ENCODE measurements at places on chromosomes 5 and 9.

DNA sequence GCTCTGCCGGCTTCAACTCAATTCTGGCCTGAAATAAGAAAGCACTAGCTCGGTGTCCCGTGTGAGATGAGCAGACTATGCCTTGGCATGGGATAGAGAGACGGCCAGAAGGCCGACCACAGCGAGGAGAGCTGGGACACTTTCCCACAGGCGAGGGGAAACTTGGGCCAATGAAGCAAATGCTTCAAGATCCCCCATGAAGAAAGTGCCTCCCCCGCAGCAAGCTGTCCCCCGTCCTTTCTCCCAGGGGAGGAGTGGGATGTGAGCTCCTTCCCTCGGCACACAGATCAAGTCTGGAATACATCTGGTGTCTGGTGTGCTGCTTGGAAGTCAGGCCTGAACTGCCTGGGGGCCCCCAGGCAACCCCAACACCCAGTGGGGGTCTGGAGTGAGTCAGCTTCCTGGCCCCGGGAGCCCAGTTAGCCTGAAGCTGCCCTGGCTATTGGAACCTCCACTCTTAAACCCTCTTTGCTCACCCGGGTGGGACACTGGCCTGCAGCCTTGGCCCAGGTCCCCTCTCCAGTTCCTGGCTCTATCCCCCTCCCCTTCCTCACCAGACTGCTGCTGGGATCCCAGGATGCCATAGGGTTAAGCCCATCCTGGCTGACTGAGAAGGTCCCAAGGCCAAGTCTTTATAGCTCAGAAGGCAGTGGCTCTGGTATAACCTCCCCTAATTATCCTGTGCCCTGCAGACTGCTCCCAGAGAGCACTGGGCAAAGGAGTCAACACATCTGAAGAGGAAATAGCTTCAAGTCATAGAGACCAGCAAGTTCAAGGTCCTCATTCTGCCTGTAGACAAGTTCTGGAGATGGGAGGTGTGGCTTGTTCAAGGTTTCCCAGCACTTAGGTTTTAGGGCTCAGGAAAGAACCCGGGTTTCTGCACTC, 205.3 kb downstream of the TTLL11 start:
- DNase-seq, result no peak

GRCh38 chr5:53974021-53974420, 336.4 kb downstream of the ARL15 start:
- no peak for DNase-seq

DNA sequence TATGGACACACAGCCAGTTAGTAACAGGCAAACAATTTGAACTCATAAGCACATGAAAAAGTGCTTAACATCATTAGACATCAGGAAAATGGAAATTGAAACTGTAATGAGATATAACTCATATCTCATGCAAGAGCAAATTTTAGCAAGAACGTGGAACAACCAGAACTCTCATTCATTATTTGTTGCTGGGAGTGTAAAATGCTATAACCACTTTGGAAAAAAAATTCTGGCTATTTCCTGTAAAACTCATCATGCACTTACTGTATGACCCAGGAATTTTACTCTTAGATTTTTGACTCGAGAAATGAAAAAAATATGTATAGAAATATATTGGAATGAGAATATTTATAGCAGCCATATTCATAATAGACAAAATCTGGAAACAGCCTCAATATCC, 205.7 kb upstream of the PUM3 start:
- DNase-seq, result no peak

- DNase-seq, result no peak
Observed at GRCh38 chr5:131794586-131794985, 2.2 kb downstream of the FNIP1 start.

DNA sequence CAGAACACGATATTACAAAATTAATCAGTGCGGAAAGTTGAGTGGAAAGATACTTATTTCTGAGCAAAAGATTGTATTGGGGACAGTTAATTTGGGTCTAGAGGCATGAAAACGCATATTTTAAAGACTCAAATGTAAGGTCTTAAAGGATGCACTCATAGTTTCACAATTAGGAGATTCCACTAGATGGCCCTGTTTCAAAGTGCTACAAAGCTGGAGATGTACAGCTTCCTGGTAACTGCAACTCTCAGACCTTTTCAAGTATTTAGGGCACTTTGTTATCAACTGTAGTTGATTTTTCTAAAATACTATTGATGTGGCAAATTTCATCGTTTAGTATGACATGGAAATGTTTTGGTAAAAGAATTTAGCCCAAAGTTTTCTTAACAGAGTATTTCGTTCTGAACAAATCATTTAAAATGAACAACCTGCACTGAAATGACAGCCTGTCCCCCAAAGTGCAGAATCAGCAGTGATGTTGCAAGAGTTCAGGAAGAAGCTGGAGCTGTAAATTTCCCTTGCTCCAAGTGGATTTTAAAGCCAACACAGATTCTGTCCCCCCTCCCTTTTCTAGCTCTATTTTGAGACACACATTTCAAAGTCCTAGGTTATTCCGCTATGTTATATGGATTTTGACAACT, 16.2 kb upstream of the NDUFB6 start:
- DNase-seq, result peak; percentile 0

- DNase-seq, result peak; percentile 30
Observed at GRCh38 chr5:158560170-158560569, 539.5 kb downstream of the EBF1 start.

DNA sequence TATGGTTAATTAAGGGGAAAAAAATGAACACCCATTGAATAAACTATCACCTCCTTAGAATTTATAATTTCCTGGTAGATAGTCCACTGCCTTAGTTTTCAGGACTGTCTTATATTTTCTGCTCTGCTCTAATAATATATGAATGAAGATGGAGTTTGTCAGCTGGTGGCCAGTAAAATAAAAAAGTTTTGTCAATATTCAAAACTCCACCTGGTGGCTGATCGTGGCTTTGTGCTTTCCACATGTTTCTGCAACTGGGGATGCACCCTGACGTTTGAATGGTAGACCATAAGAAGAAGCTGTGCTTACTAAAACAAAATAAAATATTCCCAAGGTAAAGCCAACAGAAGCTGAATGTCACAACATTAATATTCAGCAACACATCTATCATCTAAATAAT, 286.6 kb upstream of the IZUMO3 start:
- DNase-seq, result no peak

- DNase-seq, result no peak
Observed at GRCh38 chr9:90953200-90953599, 151.6 kb downstream of the SYK start.

GRCh38 chr5:146515473-146516150, 378 bp downstream of the GPR151 start:
- DNase-seq, result no peak

- DNase-seq, result no peak
Observed at GRCh38 chr9:110319781-110320492, 17.7 kb downstream of the TXNDC8 start.

DNA sequence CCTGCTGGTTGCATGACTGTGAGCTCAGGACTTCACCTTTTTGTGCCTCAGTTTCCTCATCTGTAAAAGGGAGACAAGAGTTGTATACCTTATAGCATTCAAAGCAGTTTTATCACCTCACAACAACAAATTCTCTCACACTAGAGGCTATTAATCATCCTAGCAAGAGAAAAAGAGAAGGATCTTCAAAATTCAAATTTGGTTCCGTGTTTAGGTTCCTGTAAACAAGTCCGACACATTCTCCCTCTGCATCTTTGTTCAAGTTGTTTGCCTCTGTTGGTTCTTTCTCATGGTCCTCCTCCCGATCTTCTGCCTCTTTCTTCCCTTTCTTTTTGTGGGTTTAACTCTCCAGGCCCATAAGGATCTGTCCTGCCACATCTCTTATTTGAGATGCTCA, 218.0 kb downstream of the PIK3R1 start:
- DNase-seq, result no peak

DNA sequence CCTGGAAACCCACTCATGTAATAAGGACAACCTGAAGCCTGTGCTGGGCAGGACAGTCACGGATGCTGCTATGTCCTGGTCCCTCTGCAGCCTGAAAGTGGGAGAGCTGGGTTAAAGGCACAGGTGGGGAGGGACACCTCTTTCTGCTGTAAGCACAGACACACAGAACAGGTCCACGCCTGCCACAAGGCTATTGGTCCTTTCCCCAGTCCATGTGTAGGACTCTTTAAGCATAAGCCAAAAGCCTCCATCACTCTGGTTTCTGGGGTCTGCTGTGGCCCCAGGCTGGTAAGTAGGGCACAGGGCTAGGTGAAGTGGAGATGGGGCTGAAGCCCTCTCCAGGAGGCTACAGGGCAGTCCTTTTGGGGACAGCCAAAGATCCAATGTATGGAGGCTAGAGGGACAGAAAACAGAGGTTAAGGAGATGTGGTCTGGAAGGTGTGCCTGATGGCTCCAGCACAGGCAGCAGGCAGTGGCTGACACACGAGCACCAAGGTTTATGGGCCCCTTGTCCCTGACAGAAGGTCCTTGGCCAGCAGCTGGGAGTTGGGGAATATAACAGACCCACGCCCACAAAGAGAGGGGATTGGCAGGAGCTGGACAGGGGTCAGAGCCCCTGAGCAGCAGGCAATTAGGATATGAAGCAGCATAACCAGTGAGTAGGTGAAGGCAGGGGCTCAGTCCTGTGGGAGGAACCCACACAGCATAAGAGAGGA, 203.6 kb upstream of the MVB12B start:
- DNase-seq, result no peak

All from GOT3 (cell line).